ENCODE measurements at places on chromosomes 5 and 9.

DNA sequence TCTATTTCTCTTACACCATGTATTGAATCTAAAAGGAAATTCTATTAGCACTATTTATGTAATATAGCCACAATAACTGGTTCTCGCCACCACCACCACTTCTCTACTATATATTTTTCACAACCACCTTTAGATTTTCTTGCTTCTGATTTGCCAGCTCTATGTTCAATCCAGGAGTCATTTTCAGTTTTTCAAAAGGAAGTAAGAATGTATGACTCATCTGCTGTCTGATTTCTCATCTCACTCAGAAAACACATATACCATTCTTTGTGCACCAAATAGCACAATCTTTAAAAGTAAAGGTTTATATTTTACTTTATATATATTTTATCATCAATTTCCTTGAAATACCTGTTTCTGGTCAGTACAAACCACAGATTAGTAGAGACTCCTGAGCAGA is 1127.5 kb downstream of the TAF11L14 start:
- no peak for DNase-seq

DNA sequence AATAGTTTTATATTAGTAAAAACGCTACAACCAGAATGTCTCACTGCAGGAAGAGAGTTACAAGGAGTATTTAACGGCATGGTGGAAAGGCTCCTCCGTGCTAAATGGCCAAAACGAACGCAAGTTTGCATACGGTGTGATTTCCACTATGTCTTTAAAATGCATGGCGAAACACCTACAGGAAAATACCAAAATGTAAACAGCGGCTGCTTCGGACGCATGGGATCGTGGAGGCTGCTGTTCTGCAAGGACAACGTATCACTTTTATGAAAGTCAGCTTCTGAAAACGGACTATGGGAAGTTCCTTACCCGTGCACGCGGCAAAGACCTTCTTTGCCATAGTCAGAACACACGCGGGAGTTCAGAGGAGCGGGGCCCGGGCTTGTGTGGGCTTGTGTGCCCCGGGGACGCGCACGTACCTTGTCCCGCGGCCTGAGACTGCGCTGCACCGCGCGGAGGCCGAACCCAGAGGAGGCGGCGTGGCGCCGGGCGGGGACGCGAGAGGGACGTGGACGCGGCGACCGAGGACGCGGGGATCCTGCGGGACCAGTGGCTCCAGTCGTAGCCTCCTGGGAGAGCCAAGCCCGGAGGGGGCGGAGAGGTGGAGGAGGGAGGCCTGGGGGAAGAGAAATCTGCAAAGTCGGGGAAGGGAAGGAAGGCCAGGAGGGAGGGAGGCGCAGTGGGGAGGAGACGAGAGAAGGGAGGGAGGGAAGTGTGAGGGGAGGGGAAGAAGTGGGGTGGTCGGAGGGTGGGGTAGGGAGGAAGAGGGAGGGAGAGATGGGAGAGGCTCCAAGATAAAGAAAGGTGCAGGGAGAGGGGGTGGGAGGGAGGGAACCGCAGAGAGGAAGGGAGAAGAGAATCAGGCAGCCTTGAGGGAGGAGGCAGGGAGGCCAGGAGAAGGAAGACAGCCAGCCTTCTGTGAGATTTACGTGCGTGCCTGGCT is at the start of gene CMBL:
Gene CMBL, minus strand, starts transcription at position 697 of the 943 bp plus-strand sequence. CDS start 17,140 bp downstream, outside the sequence.
- DNase-seq: peak; percentile 41

GRCh38 chr9:133129001-133129795 is 8.2 kb upstream of the RALGDS start:
- no peak for DNase-seq

DNA sequence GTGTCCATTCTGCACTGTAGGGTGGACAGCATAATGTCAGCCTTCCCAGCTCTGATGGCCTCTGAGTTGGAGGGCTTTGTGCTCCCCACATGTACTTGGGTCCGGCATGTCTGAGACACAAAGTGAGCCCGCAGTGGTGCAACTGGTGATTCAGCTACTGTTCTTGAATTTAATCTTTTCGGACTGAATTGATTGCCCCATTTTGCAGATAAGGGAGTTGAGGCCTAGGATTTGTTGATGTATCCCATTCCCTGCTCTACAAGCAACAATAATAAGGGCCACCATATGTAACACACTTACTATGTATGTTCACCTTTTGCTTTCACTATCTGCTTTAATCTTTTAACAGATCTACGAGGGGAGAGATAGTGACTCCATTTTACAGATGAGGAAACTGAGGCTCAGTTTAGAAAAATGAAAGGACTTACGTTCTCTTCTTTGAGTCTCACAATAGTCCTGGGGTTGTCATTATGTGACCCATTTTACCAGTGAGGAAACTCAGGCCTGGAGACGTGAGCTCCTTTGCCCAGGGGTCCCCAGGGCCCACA is 4.5 kb downstream of the GSN start:
- DNase-seq: no peak

DNA sequence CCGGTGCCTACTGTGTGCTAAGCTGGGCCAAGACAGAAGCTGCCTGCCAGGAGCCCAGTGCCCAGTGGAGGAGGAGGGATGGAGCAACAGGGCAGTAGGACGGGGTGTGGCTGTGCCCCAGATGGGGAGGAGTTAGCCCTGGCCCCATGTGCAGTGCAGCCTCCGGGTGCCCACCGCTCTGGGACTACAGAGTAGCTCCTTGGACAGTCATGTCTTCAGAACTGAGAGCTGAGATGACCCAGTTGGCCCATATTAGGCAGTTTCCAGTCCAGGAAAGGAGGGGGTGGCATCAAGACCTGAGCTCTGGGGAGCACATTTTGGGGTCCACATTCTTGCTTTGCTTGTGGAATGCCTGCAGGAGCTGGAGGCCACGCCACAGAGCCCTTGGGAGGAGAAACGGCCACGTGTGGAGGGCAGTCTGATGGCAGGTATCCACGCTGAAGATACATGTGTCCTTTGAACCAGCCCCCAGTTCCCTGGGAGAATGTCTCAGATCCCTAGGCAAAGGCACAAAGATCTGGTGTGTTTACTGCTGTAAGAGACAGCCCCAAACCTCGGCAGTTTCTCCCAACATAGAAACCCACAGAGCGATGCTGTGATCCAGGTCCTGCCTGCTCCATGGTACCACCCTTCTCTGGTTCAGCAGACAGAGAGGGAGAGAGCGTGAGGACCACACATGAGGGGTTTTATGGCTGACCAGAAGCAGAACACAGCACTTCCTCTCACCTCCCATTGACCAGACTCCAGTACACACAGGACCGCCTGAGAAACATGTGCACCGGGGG is 46.8 kb upstream of the FCN1 start:
- no peak for DNase-seq

Measured in NCI-H460 (cell line).